AG08395 (cell line): ENCODE measurements at places on chromosomes 2 and 18.

DNA sequence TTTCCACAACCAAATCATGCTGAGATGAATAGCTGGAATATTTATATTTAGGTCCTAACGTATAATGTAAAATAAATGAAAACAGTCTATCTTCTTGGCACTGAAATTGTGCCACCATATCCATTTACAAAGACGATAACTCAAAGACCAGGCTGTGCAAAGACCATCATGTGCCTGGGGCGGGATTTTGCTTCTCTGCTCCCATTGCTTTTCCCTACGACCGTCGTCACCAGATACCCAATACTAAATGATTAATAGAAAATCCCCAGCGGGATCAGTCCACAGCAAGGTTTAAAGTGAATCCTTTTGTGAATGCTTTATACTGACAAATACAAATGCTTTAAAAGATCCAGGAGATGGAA, 194.3 kb upstream of the ARL4C start:
- DNase-seq: no peak

DNA sequence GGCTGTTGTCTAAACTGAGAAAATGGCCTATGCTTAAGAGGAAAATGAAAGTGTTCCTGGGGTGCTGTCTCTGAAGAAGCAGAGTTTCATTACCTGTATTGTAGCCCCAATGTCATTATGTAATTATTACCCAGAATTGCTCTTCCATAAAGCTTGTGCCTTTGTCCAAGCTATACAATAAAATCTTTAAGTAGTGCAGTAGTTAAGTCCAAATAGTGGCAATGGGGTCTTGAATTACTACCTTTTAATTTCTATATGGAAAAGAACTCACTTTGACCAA, 13.8 kb upstream of the ALLC start:
- no peak for DNase-seq

GRCh38 chr2:173692068-173692467, 273.1 kb downstream of the SP3 start:
- no peak for DNase-seq

- DNase-seq: peak; percentile 53
Measured at GRCh38 chr2:156430980-156431358, 5.2 kb upstream of the GPD2 start.

- DNase-seq: no peak
Measured at GRCh38 chr2:46142546-46143428, 154.4 kb upstream of the EPAS1 start.

GRCh38 chr2:151869291-151869690, 41.1 kb upstream of the ARL5A start:
- DNase-seq: no peak

DNA sequence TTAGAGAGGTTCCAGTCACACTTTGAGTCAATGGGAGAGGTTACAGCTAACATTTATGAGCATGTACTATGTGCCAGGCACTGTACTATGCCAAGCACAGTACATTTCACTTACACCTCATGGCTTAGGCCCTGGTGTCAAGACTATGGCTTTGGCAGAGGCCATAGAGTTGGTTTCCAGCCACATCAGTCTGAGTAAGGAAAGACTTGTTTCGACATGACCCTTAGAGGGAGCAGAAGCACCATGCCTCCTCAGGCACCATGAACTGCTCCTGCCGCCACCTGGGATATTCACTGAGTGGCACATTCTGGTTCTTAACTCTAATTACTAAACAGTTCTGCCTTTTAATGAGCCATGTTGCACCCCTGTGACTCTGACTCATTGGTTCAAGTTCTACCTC, 12.7 kb downstream of the DGUOK start:
- DNase-seq: peak; percentile 67

DNA sequence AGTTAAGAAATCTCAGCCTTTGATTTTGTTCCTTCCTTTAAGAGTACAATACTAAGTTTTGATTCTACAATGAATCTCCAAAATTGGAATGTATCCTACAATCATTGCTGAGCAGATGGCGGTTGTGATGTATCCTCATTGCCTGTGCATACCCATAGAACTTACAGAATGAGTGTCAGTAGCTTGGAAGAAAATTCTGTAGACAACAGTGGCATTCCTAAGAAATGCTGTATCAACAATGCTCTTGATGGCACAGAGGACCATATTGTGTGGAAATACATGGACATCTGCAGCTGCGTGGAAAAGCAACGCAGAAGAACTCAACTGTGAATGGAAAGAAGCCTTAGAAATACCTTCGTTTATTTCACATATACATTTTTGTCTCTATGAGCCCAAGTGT, 30.2 kb downstream of the GAREM1 start:
- DNase-seq: no peak

DNA sequence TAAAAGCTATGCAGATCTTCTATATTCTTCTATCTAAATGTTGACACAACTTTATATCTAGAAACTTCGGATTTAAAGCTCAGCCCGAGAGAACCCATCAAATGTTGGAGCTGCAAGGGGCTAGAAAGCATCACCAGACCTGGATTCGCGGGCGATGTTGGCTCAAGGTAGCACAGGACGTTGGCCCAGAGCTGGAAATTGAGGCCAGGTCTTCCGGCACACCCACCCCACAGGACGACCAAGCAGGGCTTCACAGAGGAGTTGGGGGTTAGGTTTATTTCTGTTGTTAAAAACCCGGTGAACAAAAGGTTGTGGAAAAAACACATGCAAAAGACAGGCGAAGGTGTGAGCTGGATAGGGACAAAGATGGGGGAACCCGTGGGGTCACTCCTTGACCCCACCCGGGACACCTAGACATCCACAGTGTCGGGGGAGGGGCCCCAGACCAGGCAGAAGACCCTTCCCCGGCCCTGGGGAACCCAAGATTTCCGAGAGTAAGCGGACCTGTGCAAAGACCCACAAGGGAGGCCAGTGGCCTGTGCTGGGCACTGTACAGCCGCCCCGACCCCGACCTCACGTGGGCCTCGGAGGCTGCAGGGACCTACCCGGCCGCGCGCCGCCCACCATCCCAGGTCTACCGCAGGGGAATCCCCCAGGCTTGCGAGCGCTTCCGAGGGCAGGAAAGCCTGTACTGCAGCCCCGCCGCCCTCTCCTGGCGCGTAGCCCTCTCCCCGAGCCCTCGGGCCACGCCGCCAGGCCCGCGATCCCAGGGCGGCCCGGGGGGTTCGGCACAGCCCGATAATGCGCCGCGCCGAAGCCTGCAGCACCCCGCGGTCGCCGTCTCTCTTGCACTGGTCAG, 1.8 kb upstream of the AGBL5 start:
- peak; percentile 43 for DNase-seq

- DNase-seq: no peak
Measured at GRCh38 chr18:7321831-7322230, 90.9 kb downstream of the LRRC30 start.

DNA sequence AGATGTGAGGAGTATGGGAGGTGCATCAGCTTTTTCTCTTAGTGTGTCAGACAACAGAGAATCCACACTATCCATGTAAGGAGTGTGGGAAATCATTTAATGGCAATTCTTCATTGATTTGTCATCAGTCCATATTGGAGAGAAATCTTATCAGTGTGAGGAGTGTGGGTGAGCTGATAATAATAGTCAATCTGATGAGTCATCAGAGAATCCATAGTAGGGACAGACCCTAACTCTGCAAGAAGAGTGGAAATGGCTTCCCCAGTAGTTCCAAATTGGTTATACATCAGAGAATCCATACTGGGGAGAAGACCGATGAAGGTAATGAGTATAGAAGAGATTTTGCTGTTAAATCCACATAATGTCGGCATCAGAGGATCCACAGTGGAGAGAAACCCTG, 150.5 kb upstream of the THUMPD2 start:
- DNase-seq: no peak

- no peak for DNase-seq
Measured at GRCh38 chr2:121591199-121591598, 58.1 kb downstream of the CLASP1 start.

DNA sequence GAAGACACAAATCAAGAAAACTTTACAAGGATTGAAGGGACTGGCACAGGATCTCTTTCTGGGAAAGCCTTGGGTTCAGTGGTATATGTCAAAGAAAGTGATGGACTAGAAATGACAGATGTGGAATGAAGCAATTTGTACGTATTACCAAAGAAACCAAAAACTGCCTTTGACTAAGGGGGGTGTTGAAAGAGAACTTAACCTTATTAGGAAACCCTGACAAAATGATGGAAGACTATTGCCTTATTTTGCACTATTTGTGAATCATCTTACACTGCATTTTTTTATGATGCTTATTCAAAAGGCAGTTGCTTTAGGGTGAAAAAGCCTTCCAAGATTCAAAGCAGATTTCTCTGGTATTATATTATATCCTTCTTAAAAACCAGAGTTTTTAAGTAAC, 4.0 kb downstream of the TSGA10 start:
- DNase-seq: peak; percentile 6

DNA sequence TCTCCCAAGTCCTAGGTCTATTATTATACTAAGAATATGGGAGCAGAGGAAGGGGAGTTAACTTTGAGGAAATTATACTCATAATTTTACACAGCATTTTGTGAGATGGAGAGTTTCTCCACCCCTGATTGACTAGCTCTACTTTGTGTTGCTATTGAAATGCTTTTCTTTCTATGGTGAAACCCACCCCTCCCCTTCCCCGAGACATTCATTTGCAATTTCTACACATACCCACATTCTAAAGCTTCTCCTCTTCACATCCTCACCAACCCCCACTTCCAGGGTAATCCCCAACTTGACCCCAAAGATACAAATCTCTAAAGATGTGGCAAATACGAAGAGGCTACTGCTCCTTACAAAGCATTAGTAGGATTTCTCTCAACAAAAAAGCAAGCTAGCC, 992.2 kb downstream of the BCL11A start:
- no peak for DNase-seq

- DNase-seq: no peak
Measured at GRCh38 chr2:240988146-240988545, 10.3 kb upstream of the SNED1 start.

- DNase-seq: no peak
Measured at GRCh38 chr18:3836483-3837335, 386.7 kb downstream of the TGIF1 start.

- no peak for DNase-seq
Measured at GRCh38 chr2:33343387-33343895, 133.0 kb upstream of the RASGRP3 start.

DNA sequence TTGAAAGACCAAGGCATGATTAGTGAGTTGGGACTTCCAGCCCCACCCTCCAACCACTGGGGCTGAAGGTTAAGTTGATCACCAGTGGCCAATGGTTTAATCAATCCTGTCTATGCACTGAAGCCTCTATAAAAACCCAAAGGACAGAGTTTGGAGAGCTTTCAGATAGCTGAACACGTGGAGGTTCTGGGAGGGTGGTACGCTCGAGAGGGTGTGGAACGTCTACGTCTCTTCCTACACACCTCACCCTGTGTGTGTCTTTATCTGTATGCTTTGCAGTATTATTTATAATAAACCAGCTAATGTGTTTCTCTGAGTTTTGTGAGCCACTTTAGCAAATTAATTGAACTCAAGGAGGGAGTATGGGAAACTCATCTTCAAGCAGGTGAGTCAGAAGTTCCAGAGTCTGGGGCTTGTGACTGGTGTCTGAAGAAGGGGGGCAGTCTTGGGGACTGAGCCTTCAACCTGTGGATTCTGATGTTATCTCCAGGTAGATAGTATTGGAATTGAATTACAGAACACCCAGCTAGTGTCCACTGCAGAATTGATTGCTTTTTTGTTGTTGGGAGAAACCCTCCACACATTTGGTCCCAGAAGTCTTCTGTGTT, 20.3 kb downstream of the ACTR3 start:
- DNase-seq: no peak

- peak; percentile 61 for DNase-seq
Measured at GRCh38 chr2:18299423-18300212, 260.8 kb downstream of the RDH14 start.

DNA sequence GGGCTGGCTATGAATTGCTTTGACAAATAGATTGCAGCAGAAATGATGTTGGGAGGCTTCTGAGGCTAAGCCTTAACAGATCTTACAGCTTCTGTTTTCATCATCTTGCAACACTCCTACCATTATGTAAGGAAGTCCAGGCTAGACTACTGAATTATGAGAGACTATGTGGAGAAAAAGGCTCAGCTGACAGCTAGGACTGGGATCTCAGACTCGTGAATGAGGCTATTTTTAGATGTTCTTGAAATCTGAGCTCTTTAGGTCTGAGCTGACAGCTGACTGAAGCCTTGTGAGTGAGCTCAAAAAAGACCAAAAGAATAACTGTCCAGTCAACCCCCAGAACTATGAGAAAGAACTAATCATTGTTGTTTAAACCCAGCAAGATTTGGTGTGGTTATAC, 70.3 kb downstream of the VWC2L start:
- no peak for DNase-seq

GRCh38 chr2:106563195-106563594, 76.0 kb downstream of the CD8B2 start:
- no peak for DNase-seq

DNA sequence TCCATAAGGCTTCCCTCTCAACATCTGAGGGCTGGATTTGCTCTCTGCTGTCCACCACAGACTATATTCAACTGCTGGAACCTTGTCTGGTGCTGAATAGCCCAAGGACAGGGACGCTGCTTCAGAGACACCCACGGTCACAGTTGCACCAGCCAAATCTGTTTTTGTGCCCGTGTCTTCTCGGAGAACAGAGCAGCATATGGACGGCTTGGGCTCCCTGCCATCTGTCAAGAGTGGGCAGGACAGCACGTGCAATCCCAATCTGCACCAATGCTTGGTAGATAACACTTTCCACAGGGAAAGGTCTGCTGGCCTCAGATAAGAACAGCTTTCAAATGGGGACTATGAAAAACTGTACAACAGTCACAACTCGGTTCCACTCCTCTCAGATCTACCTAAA, 466.1 kb downstream of the TGIF1 start:
- DNase-seq: no peak

DNA sequence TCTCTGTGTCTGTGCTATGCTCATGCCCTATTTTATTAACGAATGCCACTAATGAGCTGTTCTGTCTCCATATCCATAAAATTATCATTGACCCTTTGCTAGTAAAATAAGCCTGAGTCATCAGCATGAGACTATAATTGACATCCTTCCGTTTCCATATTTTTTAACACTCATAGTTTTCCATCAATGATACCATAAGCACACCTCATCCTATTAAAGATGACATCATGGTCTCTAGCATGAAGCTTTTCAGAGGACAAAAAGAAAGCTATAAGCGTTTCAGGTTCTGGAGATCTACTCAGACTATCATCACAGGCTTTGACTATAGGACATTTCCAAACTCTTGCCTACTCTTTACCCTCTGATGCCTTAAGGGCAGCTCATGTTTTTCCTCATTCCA, 1.2 kb upstream of the DSC2 start:
- no peak for DNase-seq

GRCh38 chr18:57559314-57559713, 27.2 kb downstream of the FECH start:
- no peak for DNase-seq

GRCh38 chr18:58842978-58843687, 21.5 kb upstream of the ZNF532 start:
- DNase-seq: no peak

GRCh38 chr2:45763797-45764196, 112.3 kb downstream of the PRKCE start:
- DNase-seq: no peak
